ENCODE measurements at places on chromosomes 11 and 22. TPM values are rescaled to one million over a fixed set of nuclear protein-coding genes. Genes with fewer than 3 reads are reported as not detected.

- no peak for DNase-seq
Measured at GRCh38 chr11:70547386-70547785, 149.1 kb downstream of the CTTN start.

Gene EFCAB6
- polyA plus RNA-seq: 0.65 TPM

Gene SHISAL1
- polyA plus RNA-seq: 0.65 TPM

GRCh38 chr11:31233425-31233824 is 136.1 kb downstream of the DCDC1 start:
- DNase-seq: no peak

Gene GPR83
- 0.04 TPM for polyA plus RNA-seq

DNA sequence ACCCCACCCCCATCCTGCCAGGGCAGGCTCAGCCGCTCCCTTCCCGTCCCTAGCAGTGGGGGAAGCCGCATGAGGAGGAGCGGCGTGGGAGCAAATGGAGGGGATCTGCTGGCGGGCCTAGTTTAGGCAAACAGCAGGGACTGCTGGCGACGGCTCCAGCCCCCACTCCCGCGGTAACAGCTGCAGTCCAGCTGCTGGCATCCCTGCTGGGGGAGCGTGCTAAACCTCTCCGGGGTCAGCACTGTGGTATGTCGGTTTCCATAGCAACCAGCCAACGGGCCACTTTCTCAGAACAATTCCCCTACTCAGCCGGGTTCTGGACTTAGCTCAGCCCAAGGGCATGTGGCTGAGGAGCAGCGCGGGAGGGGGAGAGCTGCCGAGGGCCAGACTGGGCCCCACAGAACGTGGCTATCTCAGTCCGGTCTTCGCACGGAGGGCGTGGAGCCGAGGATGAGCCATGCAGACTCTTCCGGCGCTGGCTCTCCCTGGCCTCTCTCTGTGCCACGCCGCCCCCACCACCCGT is 98.8 kb downstream of the PKNOX2 start:
- DNase-seq: peak; percentile 92

Gene LYVE1
- polyA plus RNA-seq: 8.5 TPM

DNA sequence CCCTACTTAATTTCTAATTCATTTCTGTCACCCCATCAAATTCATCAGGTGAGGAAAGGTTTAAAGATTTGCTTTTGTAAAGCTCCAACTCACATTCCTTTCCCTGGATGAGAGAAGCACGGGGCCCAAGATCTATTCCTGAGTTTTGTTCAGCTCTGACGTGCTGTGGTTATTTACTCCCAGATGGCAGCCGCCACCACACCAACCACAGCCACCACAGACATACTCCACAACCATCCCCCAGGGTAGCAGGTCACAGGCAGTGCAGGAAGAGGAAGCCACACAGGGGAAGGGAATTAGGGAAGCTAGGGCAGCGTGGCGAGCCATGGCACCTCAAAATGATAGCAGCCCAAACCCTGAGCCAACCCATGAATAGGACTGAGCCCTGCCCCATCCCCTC is 63.5 kb upstream of the CSNK2A3 start:
- DNase-seq: no peak
